Stimulated activated CD4-positive, alpha-beta T cell treated with anti-CD3 and anti-CD28 coated beads, TNF-alpha, amount 100 ng/mL, for 1 hour (primary cell): ENCODE measurements at places on chromosomes 13 and 19.

- no peak for DNase-seq
Measured at GRCh38 chr19:14516746-14517438, 1.3 kb downstream of the DNAJB1 start.

GRCh38 chr19:1223018-1223855, 14.6 kb downstream of the CBARP start:
- DNase-seq: no peak

DNA sequence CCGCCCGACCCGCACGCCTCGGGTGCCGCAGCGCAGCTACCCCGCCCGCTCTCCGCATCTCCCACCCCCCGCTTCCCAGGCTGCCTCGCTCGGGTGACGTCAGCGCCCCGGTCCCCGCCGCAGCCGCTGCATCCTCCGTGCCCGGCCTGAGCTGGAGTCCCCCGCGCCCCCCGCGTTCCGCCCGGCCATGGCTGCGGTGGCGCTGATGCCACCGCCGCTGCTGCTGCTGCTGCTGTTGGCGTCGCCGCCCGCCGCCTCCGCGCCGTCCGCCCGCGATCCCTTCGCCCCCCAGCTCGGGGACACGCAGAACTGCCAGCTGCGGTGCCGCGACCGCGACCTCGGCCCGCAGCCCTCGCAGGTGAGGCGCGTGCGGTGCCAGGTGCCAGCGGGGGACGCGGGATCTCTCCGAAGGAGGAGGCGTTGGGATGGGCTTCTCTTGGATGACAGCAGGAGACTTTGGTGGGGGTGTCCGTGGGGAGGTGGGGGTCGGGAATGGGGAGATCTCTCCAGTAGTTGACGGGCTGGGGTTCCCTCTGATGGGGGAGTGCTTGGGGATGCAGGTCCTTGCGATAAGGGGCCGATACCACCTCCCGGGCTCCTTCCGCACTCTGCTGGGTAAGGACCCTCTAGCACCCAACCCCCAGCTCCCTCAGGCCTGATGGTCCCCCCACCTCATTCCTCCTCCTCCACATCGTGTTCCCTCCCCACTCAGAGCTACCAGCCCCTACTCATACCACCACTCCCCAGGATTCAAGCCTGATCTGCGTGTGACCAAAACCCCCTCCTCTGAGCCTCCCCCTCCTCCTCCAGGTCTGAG, at the start of gene TMEM59L:
Gene TMEM59L (plus strand): TSS at position 99 of the 817 bp plus-strand sequence. CDS start 89 bp downstream, at position 188.
- no peak for DNase-seq

DNA sequence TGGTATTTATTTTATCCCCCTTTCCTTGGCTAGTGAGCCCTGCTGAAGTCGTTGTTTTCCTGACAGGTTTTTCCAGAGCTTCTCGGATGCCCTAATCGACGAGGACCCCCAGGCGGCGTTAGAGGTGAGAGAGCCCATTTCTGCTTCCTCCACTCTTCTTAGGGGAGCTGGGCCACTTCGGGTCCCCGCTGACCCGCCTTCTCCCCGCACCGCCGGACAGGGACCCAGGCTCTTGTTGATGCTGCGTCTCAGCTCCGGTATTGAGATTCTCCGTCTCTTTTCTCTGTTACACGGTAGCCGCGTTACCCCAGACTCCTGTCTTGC, 306 bp downstream of the SUGT1 start:
- DNase-seq: no peak

DNA sequence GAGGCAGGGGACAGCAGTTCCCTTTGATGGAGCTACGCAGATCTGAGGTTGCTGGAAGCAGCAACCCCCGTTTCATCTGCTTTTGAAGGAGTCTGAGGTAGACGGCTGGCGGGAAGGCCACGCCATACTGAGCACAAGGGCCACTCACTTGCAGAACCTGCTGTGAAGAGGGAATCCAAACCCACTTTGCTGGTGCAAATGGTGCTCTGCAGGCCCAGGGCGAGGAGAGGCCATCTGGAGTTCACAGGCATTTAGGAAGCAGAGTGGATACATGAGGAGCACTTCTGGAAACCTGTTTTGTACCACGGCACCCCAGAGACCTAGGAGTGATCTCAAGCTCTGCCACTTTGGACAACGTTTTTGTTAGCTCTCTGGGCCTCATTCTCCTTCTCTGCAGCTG, 227.8 kb downstream of the UQCRFS1 start:
- no peak for DNase-seq

DNA sequence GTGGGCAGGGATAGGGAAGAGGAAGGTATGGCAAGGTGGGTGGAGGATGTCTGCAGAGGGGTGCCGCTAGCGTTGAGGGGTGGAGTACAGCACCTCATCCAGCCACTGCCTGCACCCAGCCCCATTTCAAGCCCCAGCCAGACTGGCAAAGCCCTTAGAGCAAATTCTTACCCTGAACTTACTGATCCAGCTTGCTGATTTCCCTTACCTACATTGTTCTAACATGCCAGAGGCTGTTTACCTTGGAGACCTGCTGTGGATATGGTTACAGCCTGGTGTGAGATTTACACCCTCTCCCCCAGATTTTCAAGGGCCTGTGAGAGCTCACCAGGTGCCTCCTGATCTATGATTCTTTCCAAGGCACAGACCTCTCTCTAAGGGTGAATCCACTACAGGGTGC, 86.0 kb downstream of the ZNF726 start:
- no peak for DNase-seq

DNA sequence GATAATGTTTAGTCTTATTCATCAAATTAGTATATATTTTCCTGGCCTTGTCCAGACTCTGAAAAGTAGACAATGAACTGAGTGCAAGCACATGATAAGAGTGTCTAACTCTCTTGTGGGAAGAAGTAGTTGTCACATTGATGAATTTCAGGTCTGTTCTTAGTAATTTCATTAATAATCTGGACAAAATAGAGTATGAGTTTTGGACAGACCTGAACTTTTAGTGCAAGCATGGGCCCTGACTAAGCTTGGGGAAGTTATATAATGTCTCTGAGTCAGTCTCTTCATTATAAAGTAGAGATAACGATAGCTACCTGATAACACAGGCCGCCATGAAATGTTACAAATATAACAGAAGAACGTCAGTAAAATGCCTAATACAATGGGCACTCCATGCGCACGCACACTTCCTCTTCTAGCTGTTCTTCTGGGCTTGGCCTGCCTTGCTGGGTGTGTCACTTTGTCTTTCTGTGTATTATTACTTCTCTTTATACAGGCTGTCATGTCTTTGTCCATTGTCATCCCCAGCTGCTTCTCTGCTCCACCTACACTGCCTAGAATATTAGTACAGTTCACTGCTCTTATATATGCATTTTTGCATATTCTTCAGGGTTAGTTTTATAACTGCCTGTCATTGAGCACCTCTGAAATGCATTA, 129.1 kb upstream of the HTR2A start:
- no peak for DNase-seq

- DNase-seq: no peak
Measured at GRCh38 chr13:91805605-91806004, 407.2 kb downstream of the GPC5 start.

- DNase-seq: no peak
Measured at GRCh38 chr13:30730526-30730925, 4.8 kb upstream of the ALOX5AP start.

DNA sequence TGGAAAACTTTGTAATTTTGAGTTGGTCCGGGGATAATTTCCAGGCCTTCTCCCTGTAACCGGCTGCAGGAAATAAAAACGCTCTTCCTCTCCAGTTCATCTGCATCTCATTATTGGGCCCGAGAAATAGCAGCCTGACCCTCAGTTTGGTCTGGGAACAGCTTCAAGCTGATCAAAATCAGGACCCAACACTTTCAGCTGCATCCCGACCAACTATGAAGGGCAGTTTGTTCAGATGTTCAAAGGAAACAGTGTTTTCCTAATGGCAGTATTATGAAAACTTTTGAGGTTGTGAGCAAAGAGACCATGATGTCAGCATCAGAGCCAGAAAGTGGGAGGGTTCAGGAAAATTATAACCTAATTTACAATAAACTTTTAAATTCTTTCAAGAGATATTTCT, 35.7 kb downstream of the STK24 start:
- DNase-seq: no peak

- DNase-seq: no peak
Measured at GRCh38 chr19:18488838-18489626, 32.8 kb downstream of the ELL start.

- no peak for DNase-seq
Measured at GRCh38 chr13:31798189-31798588, 58.9 kb downstream of the RXFP2 start.

DNA sequence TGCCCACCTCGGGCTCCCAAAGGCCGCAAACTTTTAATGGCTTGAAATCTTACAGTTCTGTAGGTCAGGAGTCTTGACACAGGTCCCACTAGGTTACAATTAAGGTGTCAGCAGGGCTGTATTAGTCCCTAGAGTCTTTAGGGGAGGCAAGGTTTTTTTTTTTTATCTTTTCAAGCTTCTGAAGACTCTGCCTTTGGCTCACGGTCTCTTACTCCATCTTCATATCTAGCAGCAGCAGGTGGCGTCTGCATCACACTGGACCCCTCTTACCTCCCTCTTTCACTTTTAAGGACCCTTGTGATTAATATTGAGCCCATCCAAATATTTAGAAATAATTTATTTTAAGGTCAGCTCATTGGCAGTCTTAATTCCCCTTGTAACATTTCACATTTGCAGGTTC, 11.6 kb downstream of the MIR17HG start:
- DNase-seq: no peak

DNA sequence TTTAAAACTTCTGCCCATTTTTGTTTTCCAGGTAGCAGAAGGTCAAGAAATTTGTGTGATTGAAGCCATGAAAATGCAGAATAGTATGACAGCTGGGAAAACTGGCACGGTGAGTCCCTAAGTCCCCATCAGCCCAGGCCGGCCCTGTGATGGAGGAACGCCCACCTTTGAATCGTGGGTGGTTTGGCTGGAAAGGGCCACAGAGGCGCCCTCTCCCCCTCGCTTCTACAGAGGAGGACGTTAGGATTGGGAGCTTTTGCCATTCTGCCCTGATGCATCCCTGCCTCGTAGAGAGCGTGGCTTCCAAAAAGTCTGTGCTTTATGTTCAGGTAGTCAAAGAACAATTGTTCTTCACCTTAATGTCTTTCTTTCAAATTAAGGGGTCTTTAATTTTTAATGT, 60.9 kb downstream of the GGACT start:
- no peak for DNase-seq

- DNase-seq: no peak
Measured at GRCh38 chr13:54633456-54633855, 1604.8 kb downstream of the OLFM4 start.

GRCh38 chr19:17951990-17952976, 14.6 kb upstream of the KCNN1 start:
- no peak for DNase-seq

DNA sequence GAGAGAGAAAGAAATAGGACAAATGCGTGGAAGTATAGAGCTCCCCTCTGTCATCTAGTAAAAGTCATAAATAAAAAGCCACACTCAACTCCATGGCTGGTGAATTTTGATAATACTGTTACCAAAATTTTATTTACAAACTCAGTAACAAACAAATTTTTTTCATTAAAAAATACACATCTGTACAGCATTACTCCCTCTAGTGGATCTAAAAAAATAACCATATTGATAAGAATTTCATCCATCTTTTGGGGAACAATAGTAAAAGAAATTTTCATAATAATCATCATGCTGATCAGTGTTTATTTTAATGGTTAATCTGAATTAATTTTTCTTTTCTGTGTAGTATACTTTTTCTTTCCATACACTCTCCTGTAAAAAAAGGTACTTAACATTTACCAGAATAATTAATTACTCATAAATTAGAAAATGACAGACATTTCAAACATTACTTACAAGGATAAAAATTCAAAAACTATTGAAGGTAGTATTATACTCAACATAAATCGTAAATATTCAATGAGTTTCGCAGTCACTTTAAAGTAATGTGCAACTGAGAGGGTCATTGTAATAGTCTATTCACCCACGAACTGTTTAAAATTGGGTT, 173.5 kb upstream of the LSM14A start:
- no peak for DNase-seq

DNA sequence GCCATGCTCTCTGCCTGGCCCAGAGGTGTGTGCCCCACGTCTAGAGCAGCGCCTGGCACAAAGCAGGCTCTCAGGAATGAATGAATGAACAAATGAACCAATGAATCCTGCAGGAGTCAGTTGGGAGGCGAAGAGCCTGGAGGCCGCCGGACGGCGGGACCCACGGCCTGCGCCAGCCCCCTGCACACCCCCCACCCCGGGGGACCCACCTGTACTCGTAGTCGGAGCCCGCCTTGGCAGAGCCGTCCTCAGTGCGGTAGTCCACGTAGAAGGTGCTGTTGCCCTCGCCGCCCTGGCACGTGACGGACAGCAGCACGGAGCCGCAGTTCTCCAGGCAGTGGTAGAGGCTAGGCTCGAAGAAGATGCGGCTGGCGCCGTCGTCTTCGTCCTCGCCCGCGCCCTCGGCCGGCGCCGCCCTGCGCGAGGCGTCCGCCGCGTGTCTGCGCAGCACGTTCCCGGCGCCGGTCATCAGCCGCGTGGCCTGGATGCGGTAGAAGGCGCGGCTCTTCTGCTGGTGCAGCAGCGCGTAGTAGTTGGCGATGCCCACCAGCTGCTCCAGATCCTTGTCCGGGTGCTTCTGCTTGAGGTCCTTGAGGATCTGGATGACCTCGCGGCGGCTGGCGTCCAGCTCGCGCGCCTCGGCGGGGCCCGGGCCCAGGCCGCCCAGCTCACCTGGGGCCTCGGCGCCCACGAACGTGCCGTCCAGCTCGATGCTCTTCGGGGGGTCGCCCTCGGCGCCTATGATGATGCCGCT, 14.8 kb downstream of the SLC8A2 start:
- no peak for DNase-seq

DNA sequence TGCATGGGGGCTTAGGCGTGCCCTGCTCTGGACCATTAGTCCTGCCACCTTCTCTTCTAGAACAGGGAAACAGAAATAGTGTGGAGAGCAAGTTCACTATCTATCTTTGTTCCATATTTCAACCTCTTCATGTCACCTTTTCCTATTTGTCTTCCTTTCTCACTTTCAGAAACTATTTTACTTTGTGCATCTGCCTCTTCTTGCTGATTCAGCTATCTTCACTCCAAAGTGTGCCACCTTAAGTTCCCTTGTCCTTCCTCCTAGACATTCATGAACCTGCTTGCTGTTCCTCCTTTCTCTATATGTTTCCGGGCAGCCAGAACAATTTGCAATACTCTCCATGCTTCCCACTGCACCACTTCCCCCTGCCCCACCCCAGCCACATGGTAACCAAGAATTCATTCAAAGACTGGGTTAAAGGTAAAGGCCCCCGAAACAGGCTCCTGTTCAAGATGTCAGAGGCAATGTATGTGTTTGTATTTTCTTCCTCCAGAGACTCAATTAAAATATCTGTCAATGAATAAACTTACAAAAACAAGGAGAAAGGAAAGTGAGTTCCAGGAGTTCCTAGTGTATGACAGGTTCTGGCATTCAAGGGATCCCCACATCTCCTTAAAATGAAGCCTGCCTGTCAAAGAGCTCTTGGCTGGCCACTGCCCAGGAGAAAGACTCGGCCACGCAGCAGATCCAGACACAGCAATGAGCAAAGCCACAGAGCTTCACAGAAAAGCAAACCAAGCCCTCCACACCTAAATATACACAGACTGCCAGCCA, 268.1 kb downstream of the DNAJC15 start:
- no peak for DNase-seq

- DNase-seq: no peak
Measured at GRCh38 chr13:34762312-34762711, 179.8 kb upstream of the NBEA start.

- no peak for DNase-seq
Measured at GRCh38 chr13:105915146-105915850, 620.2 kb downstream of the EFNB2 start.

- DNase-seq: no peak
Measured at GRCh38 chr13:36675213-36675536, 1.4 kb downstream of the SERTM1 start.

- no peak for DNase-seq
Measured at GRCh38 chr13:50365408-50366391, 350.5 kb downstream of the KCNRG start.

GRCh38 chr13:57552437-57552836, 79.1 kb upstream of the PCDH17 start:
- no peak for DNase-seq
